ENCODE measurements at places on chromosomes 2 and 18.

- no peak for DNase-seq
These were observed 74.7 kb upstream of the MAP4K3 start for GRCh38 chr2:39511605-39512433.

DNA sequence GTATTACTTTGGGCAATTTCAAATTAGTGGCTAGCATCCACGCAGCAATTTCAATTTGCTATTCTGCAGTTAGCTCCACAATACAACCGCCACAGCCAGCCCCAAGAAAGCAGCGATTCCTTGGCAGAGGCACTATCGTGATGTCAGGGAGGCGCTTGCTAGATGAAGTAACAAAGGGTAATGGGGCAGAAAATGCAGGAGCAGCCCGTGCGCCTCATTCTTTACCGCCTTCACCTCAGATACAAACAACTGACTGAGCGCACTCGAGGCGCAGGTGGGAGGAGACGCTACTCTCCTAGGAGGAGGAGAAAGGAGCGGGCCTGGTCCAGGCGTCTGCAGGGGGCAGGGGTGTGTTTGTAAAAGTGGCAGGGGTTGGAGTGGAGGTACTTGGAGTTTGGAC, 76.9 kb upstream of the ASB18 start:
- no peak for DNase-seq

DNA sequence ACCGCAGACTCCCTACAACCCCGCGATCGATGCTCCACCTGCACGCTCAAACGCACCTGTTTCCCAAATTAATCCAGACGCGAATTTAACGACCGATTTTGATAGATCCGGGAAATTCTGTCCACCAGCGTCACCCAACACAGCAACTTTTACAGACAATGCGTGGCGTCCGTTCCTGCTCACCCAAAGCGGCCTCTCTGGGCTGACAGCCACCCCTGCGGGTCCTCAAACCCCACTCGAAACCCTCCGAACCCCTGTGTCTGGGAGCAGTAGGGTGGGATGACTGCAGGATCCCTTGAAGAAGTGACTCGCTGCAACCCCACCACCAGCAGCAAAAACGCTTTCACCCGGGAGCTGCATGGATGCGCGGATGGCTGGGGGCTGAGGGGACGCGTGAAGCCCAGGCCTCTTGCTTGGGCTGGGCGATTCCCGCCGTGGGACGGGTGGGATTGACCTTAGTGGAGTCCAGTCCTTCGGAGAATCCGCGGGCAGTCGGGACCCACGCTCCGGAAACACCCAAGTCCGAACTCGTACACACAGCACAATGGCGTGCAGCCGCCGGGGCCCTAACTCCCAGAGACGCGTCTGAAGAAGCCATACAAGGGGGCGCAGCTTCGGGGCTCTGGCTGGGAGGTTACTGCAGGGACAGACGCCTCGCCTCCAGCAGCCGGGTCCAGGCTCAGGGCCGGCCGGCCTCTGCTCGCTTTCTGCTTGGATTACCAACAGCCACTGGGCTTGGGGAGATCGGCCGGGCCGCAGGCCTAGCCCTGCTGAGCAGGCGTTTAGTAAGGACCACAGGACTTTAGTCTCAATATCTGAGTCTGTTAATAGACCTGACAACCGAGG, 31.1 kb upstream of the ATP6V1B1 start:
- no peak for DNase-seq

GRCh38 chr2:106272216-106272807, 78.2 kb upstream of the UXS1 start:
- peak; percentile 15 for DNase-seq

DNA sequence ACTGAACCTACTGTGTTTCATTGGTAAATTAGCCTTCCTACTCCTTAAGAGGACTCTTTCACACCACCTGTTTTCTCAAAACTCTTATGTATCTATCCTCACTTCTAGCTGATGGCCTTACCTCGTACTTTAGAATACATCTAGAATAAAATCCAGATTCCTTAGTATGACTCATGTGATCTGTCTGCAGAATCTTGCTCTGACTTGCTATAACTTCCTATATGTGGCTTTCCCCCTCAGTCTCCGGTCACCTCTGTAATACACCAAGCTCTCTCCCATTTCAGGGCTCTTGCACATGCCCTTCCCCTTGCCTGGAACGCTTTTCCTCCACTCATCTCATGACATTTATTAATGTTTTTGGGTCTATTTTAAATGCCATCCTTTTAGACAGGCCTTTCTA, 95.6 kb upstream of the LHCGR start:
- no peak for DNase-seq

- no peak for DNase-seq
These were observed 120.9 kb downstream of the MEP1B start for GRCh38 chr18:32310774-32311173.

GRCh38 chr2:158393886-158394285, 62.7 kb downstream of the CCDC148 start:
- DNase-seq: no peak

- DNase-seq: no peak
These were observed 61.6 kb upstream of the HPCAL1 start for GRCh38 chr2:10240911-10241610.

DNA sequence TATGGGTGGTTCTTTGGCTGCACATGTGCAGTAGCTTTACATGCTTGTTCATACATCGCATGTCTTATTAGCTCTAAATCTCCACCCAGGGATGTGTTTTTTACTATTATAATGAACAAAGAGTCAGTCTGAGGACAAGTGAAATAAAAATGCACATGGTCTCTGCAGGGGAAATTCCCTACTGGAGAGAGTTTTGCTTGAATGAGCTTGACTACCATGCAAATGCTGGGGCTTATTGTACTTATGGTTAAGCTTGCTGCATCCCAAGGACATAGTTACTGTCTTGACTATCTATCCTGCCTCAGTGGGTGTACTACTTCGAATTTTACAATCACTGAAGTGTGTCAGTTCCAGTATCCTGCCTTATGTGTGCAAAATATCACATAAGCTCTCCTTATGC, 362.7 kb downstream of the TDRD15 start:
- DNase-seq: no peak

GRCh38 chr2:45813003-45813941, 161.8 kb downstream of the PRKCE start:
- DNase-seq: no peak

- DNase-seq: no peak
These were observed 148.1 kb upstream of the SIX3 start for GRCh38 chr2:44793322-44793870.

DNA sequence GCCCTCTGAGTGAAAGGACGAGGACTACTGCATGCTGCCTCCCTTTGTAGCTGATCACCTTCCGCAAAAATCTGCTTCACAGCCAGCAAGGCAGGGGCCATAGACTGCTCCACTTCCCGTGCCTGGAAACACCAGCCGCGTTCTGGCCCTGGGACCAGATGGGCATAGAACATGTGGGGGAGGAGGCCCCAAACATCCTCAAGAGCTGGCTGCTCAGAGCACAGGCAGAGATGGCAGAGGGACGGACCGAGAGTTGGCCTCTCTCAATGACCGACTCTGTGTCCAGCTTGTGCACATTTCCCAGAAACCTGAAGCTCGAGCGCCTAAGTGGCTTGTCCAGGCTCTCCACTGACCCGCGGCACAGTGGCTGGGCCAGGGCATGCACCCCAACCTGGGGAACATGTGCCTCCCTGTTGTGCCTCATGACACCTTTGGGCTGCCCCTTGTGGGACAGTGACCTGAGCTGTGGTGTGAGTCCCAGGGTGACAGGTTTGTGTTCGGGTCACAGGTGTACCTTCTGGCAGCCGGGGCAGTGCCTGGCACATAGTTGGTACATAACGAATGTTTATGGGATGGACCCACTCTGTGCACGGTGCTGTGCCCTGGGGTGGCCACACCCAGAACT, 9.1 kb downstream of the KCNF1 start:
- DNase-seq: no peak

Data from iPS DF 19.7 (cell line).